Stimulated activated CD8-positive, alpha-beta memory T cell treated with anti-CD3 and anti-CD28 coated beads, Interleukin-2, amount 100 ng/mL, for 1 hour (primary cell): ENCODE measurements at places on chromosomes 16 and 17.

DNA sequence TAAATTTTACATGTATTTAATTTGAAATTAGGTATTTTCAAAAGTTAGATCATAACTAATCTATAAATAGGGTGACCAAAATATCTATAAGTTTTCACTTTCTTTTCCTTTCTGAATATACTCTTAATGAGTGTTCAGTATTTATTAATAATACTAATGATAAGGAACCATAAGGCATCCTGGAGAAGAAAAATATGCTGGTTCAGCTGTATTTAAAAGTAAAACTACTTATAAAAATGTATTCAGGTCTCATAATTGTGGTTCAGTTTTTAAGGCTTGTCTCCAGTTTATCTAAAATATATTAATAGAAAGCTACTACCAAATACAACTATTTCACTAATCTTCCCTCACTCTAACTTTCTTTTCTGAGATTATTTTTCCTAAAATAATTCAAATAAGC is 67.3 kb downstream of the HELZ start:
- no peak for DNase-seq

- no peak for DNase-seq
These were observed 207.9 kb downstream of the TANC2 start for GRCh38 chr17:63173903-63174302.

GRCh38 chr16:57711346-57711745 is 16.7 kb downstream of the DRC7 start:
- DNase-seq = no peak

GRCh38 chr17:28743243-28744103 is at the start of gene TRAF4:
Gene TRAF4 (plus strand): TSS chr17:28744011. CDS start chr17:28744113, 102 bp downstream.
- DNase-seq = peak; percentile 44

DNA sequence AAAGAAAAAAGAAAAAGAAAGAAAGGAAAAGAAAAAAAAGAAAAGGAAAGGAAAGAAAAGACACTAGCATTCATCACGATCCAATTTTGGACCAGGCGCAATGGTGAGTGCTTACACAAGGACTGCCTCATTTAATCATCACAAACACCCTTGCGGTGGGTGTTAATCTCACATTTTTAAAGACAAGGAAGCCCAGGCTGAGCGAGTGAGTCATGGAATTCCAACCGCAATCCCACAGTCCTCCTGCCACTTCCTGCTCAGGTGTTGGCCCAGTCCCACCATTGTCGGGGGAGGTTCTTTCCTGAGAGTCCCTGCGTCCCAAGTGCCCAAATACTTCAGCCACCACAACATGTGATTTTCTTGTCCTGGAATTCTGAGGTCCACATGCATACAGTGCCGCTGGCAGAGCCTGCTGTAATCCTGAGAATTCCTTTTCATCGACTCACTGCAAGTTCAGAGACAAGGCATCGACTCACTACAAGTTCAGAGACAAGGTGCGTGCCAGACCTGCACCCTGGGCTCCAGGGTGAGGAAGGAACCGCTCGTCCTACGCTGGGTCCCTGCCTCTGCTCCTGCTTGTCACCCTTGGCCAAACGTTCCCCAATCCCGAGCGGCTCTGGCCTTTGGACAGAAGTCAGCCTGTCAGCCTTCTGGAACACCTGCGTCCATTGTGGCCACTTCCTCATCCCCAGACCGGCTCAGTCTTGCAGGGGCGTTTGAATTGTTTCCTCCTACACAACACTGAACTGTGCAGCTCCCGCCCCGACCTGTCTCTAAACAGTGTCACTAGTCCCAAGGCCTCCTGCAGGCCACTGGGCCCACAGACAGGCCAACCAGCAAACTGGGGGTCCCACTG is 5.8 kb downstream of the ZG16B start:
- DNase-seq = no peak

DNA sequence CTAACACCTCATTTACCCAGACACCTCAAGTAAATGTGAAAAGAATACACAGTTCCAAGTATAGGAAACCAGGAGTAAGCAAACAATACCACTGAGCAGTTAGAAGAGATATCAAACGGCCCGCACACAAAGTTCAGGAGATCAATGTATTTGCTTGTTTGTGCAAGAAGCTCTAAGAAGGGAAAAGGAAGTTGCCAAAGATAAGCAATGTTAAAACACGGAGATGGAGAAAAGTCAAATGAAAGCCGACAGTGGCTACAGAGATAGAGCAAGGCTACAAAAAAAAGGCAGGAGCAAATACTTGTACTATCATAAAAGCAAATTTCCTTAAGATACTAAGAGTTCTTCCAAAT is 29.5 kb downstream of the PSME3IP1 start:
- DNase-seq = no peak

DNA sequence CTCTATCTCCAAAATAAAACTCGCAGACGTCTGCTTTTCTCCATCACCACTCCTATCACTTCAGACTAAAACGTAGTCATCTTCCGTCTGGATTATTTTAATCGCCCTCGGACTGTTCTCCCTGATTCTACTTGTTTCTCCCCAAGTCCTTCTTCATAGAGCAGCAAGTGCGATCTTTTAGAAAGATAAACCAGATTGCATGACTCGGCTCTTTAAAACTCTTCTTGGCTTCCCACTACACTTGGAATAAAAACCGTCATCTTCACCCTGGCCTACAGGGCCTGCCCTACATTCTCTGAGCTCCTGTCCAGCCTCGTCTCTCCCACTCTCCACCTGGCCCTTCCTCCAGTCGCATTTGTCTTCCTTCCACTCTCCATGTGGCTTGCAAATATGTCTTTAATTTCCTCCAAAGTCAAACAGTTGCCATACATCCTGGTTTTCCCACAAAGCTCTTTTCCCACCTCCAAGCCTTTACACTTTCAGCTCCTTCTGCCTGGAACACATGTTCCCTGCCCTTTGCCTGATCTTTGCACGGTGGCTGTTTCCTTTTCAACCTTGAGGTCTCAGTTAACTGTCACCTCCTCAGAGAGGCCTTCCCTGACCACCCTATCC is 70.5 kb upstream of the DHX40 start:
- no peak for DNase-seq

- DNase-seq = no peak
These were observed 28.8 kb downstream of the RNF43 start for GRCh38 chr17:58388302-58389190.

DNA sequence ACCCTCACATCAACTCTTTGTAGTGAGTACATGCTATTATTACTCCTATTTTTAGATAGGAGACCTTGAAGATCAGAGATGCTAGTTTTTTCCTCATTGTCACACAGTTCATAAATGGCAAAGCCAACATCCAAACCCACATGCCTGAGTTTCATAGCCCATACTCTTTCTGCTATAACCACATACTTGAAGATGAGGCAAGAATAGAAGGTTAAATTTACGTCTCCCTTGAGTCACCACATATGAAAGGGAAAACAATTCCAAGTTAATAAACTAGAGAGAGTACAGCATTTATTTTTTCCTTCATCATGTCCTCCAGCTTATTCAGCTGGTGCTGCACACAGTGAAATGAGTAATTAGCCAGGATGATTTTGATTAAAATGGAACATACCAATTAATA is 23.7 kb downstream of the NUDT7 start:
- no peak for DNase-seq

GRCh38 chr16:57500578-57501111 is 14.4 kb upstream of the DOK4 start:
- no peak for DNase-seq

- no peak for DNase-seq
These were observed 2266.5 kb downstream of the TP53TG3F start for GRCh38 chr16:35725949-35726348.

DNA sequence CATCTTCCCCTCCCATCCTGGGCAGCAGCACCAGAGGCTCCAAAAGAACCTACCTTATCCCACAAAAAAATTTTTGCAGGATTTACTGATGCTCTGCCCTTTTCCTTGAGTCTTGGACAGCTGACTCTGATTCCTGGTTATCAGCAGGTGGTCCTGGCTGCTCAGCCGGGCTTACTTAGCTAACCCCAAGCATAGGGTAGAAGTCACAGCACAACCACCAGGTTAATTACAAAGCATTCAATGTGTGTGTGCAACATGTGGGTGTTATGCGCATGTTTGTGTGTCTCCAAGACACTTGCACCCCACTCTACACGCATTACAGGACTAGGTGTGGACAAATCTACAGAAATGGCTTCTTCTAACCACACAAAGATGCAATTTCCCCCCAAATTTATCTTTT is 36.3 kb downstream of the PECAM1 start:
- no peak for DNase-seq

GRCh38 chr16:12763517-12763916 is 40.2 kb downstream of the CPPED1 start:
- no peak for DNase-seq

- no peak for DNase-seq
These were observed 72.0 kb downstream of the STXBP4 start for GRCh38 chr17:55040611-55041010.

GRCh38 chr17:57341611-57342540 is 85.6 kb downstream of the MSI2 start:
- DNase-seq = no peak

DNA sequence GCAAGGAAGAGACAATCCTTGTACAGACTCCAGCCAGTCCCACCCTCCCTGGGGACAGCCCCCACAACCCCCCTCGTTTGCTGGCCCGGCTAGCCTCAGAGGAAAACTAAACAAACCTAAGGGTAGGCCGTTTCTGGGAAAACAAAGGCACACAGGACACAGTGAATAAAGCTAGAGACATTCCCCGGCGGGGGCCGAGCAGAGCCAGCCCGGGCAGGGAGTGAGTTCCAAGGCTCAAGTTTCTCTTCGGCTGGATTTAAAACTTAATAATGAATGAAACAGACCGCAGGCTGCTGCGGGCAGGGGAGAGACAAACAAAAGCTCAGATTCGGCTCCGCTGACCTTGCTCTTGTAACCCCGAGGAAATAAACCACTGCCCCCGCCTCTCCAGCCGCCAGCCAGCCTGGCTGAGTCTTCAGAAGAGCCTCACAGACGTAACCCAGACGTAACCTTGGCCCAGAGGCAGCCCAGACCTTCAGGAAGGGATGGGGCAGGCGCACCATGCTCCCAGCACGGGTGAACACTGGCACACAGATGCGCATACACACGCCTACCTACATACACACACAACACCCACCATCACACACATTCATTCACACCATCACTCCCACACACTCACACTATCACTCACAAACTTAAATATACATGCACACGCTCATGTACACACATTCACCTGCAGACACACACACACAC is 216.0 kb downstream of the ZNF423 start:
- DNase-seq = no peak

DNA sequence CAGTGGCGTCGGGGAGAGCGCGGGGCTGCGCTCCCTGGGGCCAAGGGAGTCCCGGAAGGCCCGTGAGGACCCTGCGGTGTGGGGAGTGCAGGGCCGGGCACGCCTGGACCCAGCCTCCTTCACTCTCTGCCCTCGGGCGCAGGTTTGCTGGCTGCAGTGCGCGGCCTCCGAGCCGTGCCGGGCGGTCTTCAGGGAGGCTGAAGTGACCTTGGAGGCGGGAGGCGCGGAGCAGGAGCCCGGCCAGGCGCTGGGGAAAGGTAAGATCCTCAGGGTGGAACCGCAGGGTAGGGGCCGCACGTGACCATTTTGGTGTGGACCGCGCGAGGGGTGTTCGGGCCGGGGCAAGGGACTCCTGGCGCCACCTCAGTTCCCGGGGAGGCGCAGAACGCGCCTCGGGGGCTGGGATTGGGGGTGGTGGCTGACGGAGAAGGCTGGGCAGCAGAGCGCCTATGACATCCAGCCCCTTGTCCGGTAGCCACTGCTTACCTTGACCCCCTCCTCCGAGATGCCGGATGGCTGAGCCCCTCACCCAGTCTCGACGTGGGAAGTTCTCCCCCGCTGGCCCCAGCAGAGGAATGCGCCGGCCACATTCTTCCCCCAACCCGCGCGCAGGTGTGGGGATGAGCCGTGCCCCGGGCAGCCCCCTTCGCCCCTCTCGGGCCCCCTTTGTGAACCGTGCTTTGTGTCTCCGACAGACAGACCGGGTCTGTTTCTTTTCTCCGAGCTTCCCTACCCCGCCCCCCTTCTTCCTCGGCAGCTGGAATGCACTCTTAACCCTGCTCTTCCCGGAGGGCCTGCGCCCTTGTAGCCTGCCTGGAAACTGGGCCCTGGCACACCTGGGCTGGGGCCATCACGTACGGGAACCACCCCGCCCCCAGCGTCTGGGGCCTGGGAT is 631 bp downstream of the CDH3 start:
- DNase-seq = no peak

DNA sequence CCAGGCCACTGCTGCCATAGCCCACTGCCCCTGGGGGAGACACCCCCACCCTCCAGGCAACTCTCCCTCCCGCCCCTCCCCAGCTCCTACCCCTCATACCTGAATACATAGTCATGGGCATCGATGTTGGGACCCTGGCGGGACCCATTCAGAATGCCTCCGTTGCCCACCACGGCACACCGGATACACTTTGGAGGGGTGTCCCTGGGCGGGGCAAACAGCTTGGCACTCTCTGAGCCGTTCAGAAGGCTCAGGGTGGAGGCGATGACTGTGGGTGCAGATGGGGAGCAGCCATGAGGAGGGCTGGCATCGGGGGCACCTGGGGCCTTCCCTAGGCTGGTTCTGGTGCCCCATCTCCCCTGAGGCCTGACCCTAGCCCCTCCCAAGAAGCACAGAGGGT is 12.6 kb downstream of the ST6GALNAC2 start:
- DNase-seq = no peak

DNA sequence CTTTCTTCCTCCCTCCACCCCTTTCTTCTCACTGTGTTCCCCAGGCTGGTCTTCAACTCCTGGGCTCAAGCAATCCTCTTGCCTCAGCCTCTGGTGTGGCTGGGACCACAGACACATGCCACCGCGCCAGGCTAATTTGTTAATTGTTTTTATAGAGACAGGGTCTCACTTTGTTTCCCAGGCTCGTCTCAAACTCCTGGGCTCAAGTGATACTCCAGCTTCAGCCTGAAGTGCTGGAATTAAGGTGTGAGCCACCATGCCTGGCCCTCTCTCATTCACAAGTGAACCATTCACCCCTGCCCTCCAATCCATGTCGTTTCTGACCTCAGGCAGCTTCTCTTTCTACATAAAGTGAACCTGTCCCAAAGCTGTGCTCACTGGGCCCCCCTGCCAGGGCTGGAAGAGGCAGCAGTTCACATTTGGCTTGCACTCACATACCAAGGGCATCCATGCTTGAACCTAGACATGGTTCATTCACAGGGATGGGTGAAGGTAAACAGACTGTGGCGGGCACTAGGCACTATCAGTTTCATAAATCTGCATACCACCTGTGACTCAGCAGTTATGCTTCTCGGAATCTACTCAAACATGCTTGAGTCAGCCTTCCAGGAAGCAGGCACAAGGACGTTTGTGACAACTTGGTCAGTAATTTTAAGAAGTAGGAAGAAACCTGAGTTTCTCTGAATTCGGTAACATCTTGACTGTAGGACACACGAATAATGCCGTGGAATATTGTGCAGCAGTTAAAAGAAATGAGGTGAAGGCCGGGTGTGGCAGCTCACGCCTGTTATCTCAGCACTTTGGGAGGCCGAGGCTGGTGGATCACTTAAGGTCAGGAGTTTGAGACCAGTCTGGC is 6.0 kb upstream of the RNF213 start:
- DNase-seq = no peak
